A172 (cell line): ENCODE measurements at places on chromosomes 2 and 18.

DNA sequence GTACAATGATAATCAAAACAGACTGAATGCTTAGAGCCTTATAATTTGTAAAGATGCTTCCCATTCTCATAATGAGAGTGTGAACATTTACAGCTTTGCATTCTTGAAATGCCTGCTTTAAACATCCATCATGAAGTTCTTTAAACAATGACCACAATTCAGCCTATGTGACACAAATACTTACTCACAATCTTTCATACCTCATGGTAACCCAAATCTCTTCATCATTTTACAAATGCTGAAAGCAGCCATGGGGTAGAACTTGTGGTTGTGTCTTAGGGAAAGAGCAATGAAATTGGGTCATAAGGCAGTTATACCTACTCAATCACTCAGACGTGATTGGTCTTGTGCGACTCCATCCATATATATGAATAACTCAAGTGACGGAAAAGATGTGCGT lies 140.7 kb downstream of the RND3 start:
- DNase-seq, result peak; percentile 26

DNA sequence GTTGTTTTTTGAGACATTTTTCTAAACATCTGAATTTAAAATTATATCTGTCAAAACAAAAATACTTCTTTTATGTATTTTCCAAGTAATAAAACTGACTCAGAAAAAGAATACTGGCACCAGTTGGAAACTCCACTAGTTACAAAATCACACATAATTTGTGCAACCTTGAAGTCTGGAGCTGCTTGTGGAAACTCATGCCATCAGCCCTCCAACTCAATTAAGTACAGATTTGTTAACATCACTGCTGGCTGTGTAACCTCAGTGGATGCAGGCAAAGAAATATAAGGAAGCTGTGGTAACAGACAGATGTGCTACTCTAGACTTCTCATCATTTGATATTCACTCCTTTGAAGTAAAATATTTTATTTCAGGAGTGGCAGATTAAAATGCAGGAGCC lies 30.0 kb upstream of the RAPH1 start:
- DNase-seq, result no peak

- DNase-seq, result no peak
Measured at GRCh38 chr2:231144896-231145295, 20.1 kb upstream of the HTR2B start.

DNA sequence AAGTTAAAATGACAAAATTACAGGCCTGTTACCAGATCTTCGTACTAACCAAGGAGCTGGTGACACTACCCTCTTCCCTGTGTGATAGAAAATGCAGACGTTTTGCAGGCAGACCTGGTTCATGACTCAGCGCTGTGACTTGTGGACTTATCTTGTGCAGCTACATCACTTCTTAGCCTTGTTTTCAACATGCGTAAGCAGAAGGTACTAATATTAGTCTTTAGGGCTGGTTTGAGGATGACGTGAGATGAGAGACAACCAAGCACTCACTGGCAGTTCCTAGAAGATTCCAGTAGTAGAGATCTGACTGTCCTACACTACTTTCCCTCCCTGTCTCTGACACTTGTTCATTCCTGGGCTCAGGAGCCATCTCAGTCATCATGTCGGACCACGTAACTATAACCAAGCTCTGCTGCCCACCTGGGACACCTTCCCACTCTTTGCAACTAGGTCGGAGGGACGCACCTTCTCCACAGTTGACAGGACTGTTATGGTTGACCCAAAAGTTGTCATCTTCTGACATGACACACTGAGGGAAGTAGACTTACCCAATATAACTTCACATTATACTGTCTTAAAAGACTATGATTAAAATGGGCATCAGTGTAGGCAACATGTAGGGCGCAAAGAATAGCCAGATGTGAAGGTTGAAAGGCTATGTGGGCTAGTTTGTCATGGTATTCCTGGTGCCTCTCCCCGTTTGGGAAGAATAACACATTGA lies 64.8 kb downstream of the TNFRSF11A start:
- no peak for DNase-seq

- no peak for DNase-seq
Measured at GRCh38 chr18:55920063-55920462, 332.1 kb upstream of the TCF4 start.

GRCh38 chr2:121376535-121377250 lies 91.7 kb upstream of the TFCP2L1 start:
- no peak for DNase-seq

GRCh38 chr2:171592036-171592555 lies 69.8 kb downstream of the CYBRD1 start:
- DNase-seq, result no peak
